Activated CD4-positive, alpha-beta T cell treated with anti-CD3 and anti-CD28 coated beads, Interleukin-10, Interleukin-2, amounts not matched to agents 100 ng/mL and 50 ng/mL, durations not matched to agents 16 hours and 8 hours (primary cell): ENCODE measurements at places on chromosomes 5 and 9.

DNA sequence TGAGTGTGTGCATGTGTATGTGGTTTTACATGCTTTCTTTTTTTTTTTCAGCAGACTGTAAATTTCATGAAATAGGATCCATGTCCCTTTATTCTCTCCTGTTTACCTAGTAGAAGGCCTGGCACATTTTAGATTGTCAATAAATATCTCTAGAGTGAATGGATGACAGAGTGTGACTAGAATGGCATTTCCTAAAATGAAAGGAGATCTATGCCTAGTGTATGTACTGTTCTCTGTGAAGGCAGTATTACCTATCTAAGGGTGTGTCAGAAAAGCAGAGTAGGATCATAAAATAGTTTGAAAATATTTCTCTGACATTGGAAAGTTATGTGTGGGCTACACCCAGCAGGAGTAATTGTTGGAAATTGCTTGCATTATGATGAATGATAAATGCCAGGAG is 1876.0 kb upstream of the C9orf72 start:
- DNase-seq, result no peak

DNA sequence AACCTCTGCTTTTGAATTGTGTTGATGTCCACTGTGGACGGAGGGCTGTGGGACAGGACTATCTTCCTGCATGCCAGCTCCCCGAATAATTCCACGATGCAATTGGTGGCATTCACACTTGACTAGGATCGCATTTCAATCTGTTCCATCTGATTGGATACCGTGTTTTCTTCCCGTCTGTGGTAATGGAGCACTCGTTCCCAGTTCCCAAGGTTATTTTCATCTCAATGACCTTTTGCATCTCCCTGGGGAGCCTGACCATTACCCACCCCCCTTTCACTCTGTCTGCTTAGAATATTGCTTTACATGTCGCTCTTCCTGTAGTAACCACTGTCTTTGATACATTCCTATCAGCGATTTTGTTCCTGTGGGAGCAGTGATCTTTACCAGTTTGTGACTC is 402.2 kb upstream of the WWC1 start:
- DNase-seq, result no peak

- DNase-seq, result no peak
Observed at GRCh38 chr5:172595596-172596455, 45.2 kb upstream of the NEURL1B start.

GRCh38 chr9:27701587-27701986 is 128.3 kb upstream of the C9orf72 start:
- no peak for DNase-seq

DNA sequence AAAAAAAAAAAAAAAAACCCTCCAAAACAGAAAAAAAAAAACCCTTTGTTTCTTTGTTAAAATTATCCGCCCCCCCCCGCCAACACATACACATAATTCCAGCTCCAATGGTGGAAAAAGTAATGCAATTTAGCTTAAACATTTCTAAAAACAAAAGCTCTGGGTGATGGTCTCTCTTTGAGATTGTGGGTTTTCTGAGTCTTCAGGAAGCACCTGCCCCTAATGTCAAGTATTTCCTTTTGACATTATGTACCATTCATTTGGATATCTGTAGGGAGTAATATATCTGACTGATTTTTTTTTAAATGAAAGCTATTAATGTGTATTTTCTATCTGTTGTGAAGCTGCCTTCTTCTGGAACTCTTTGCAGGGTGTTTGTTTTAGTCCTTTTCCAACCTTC is 389.7 kb downstream of the TAF11L14 start:
- DNase-seq, result no peak

GRCh38 chr5:98341038-98342032 is 432.1 kb upstream of the RGMB start:
- DNase-seq, result no peak

GRCh38 chr9:38746303-38746702 is 26.4 kb upstream of the FAM240B start:
- DNase-seq, result no peak

DNA sequence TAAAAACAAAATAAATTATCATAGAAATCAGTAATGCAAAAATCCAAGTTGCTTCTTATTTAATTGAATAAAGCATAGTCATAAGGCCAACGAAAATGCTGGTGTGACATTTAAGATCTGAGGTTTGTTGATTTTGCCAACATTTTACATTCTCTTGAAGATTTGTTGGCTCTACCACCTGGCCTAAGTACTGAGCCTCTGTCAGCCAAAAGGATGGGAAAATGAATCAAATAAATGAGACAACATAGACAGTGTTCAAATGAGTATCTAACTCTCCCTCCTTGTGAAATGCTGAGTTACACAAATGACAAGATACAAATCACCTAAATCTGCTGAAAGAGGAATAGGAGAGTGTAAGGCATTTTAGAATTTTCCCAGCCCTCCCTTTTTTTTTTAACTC is 575.0 kb downstream of the CDH12 start:
- DNase-seq, result no peak

- DNase-seq, result no peak
Observed at GRCh38 chr5:66596636-66597182, 516 bp downstream of the MAST4 start.

DNA sequence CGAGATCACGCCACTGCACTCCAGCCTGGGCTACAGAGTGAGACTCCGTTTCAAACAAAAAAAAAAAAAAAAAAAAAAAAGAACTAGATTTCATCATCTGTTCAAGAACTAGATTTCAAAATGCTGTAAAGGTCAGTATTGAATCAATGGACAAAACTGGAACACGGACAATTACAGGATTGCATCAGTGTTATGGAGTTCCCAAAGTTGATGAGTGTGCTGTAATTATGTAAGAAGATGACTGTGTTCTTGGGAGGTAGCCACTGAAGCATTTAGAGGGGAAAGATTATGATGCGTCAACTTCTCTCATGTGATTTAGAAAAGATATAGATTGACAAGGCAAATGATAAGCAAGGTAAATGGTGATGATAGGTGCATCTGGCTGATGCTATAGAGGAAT is 6.5 kb downstream of the FAM240B start:
- no peak for DNase-seq
